Cerebellar nuclear complex (tissue), 1 donor: ENCODE measurements at places on chromosomes 3 and 15.

GRCh38 chr3:128175768-128176167, 22.5 kb downstream of the EEFSEC start:
- DNase-seq, result no peak

GRCh38 chr3:32175607-32176197, 62.8 kb upstream of the CMTM8 start:
- DNase-seq, result no peak

- DNase-seq, result no peak
These were observed 296.8 kb downstream of the DOCK3 start for GRCh38 chr3:50971487-50971924.

DNA sequence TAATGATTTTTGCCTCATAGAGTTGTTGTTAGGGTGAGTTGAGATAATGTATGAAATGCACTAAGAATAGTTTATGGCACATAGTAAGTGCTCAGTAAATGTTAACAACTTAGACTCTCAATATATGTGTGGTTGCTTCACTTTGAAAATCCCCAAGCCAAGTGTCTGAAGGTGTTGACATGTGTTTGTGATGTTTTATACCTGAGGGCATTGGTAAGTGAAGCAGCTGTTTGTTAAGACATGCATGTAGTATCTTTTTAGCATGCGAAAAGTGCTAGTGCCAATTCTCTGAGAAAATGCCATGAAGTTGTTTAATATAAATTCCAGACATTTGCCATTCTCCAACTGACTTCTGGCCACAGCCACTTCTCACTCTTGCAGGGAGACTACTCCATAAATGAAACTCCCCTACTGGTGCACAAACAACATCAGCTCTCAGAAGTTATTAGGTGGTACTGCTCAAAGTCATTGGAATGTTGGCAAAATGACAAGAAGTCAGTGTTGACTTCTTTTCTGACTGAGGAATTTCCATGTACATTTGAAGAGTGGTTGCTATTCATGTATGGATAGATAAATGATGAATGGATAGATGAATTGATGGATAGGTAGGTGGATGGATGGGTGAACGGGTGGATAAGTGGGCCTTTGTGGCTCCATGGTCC, 103.6 kb upstream of the NUDT16 start:
- DNase-seq, result no peak

DNA sequence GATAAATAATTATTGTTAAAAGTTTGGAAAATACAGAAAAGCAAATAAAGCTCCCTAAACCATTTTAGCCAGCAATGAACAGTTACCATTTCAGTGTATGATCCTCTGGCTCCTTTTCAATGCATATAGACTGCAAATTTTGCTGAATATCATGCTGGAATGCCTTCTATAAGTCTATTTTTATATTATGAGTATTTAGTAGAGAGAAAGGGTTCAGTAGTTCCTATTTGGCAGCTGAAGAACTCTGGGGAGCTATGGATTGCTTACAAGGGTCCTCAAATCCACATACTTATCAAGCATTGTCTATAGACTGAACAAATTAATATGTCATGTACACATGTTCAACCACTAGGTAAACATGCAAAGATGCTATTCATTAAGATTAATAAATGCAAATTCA, 46.1 kb downstream of the LRRC3B start:
- DNase-seq, result no peak

- no peak for DNase-seq
These were observed 141.0 kb downstream of the MAGI1 start for GRCh38 chr3:65897766-65898165.

GRCh38 chr15:68252925-68253534, 23.5 kb upstream of the CLN6 start:
- DNase-seq, result no peak

DNA sequence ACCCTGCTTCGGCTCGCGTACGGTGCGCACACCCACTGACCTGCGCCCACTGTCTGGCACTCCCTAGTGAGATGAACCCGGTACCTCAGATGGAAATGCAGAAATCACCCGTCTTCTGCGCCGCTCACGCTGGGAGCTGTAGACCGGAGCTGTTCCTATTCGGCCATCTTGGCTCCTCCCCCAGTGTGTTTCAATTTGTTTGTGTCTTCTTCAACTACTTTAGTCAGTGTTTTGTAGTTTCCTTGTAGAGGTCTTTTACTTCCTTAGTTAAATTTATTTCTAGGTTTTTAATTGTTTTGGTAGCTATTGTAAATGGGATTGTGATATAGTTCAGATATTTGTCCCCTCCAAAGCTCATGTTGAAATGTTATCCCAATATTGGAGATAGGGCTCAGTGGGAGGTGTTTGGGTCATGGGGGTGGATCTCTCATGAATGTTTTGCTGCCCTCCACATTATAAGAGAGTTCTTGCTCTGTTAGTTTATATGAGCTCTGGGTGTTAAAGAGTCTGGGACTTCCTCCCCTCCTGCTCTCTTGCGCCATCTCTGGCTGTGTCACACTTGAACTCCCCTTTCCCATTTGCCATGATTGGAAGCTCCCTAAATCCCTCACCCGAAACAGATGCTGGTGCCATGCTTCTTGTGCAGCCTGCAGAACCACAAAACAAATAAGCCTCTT, 304.4 kb downstream of the DOCK3 start:
- DNase-seq, result no peak
